T-helper 17 cell (primary cell): ENCODE measurements at places on chromosomes 7 and 10. TPM values are rescaled to one million over a fixed set of nuclear protein-coding genes. Genes with fewer than 3 reads are reported as not detected.

Gene FRMD4A
- 2.7 TPM for total RNA-seq

Gene NPC1L1
- 0.08 TPM for total RNA-seq

Gene TLX1
- total RNA-seq, result not detected

Gene OR2A1
- total RNA-seq, result not detected

Gene FFAR4
- total RNA-seq, result not detected

DNA sequence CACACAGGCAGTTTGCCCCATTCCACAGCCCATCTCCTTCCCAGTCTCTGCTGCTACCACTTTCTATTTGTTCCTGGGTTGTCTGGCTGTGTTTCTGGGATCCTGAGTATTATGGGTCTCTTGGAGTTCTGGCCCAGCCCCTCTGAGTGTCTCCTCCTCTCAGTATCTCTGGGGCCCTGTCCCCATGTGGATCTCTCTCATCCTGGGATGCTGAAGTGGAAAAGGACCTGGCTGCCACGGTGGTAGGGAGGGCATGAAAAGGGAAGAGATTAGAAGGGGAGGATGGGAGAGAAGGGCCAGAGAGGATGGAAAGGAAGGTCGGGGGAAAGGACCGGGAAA, 54.5 kb upstream of the LBX1 start:
- no peak overlapping the region for H3K27ac ChIP-seq
- peaks cover 5% of the 10 kb centered on the region for H3K36me3 ChIP-seq
- DNase-seq, result no peak

- no peak for DNase-seq
- H3K27me3 ChIP-seq, result peaks cover 62% of the 10 kb centered on the region
- H3K36me3 ChIP-seq, result peaks cover 3% of the 10 kb centered on the region
Observed at GRCh38 chr10:132943058-132943790, 854 bp upstream of the CFAP46 start.

- no peak overlapping the region for H3K4me3 ChIP-seq
- no peak overlapping the region for H3K27ac ChIP-seq
- no peaks in the 10 kb centered on the region for H3K4me1 ChIP-seq
- no peak for DNase-seq
- H3K36me3 ChIP-seq, result no peaks in the 10 kb centered on the region
- peaks cover 20% of the 10 kb centered on the region for H3K27me3 ChIP-seq
Observed at GRCh38 chr7:38685851-38686250, 54.7 kb upstream of the AMPH start.

DNA sequence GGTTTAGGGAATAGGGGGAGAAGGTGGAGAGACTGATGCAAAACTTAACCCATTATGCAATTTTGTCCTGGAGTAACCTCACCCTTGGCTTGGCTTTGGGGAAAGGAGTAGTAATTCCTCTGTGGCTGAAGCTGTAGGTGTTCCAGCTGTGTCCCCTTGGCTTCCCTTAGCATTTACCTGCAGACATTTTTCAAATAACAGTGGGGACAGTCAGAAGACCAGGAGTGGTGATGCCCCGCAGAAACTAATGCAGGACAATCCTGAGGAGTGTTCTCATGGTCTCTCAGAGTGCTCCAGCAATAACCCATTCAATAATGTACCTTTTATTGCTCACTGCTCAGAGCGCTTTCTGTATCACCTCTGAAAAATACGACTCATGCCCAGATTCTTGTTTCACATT, 282.1 kb downstream of the ZEB1 start:
- H3K36me3 ChIP-seq, result no peaks in the 10 kb centered on the region
- H3K4me1 ChIP-seq, result peaks cover 3% of the 10 kb centered on the region
- no peak overlapping the region for H3K4me3 ChIP-seq

GRCh38 chr10:44462338-44462914, 77.5 kb upstream of the CXCL12 start:
- peaks cover 12% of the 10 kb centered on the region for H3K27me3 ChIP-seq
- H3K36me3 ChIP-seq, result peaks cover 5% of the 10 kb centered on the region
- peaks cover 2% of the 10 kb centered on the region for H3K4me1 ChIP-seq
- no peak for DNase-seq
- no peak overlapping the region for H3K4me3 ChIP-seq
- no peak overlapping the region for H3K27ac ChIP-seq

- H3K36me3 ChIP-seq, result no peaks in the 10 kb centered on the region
- no peaks in the 10 kb centered on the region for H3K27me3 ChIP-seq
- peaks cover 12% of the 10 kb centered on the region for H3K4me1 ChIP-seq
- H3K4me3 ChIP-seq, result no peak overlapping the region
- DNase-seq, result no peak
Observed at GRCh38 chr10:234708-235406, 99.6 kb downstream of the ZMYND11 start.

DNA sequence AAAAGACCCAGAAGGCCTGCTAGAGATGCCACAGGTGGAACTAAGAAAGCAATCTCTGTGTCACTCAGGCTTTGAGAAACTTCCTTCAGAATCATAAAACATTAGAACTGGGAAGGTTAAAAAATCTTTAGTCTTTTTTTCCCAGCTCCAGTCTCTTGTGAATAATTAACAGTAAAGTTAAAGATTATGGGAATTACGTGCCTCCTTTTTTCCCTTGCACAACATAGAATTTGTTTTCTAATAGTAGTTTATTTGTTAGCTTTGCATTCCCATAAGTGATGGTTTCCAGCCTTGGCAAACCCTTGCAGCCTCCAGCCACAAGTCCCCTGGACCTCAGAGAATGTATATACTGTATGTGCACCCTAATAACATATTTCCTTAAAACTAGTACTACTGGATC, 128.3 kb downstream of the TPST1 start:
- H3K36me3 ChIP-seq, result peaks cover 3% of the 10 kb centered on the region
- H3K27ac ChIP-seq, result no peak overlapping the region
- H3K4me3 ChIP-seq, result no peak overlapping the region
- H3K4me1 ChIP-seq, result no peaks in the 10 kb centered on the region
- DNase-seq, result no peak

DNA sequence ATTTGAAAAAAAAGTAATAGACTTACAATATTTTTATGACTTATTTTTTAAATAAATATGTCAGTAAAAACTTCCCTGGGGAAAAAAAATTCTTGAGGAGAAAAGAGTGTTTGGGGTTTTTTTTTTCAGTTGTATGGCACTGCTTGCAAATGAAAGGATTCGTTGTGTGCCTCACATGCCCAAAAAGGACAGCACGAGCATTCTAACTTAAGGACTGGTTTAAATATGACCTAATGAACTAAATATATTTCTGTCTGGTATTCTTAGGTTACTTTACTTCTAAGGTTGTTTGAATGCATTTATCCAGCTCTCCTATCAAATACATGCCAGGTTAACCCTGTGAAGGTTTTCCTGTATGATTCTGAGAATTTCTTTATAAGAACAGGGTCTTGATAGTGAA, 988 bp upstream of the CD36 start:
- H3K36me3 ChIP-seq, result no peaks in the 10 kb centered on the region
- H3K4me1 ChIP-seq, result no peaks in the 10 kb centered on the region
- no peaks in the 10 kb centered on the region for H3K27me3 ChIP-seq
- H3K27ac ChIP-seq, result no peak overlapping the region
- no peak for DNase-seq

GRCh38 chr10:61029411-61029810, 85.4 kb upstream of the RHOBTB1 start:
- H3K27ac ChIP-seq, result no peak overlapping the region
- DNase-seq, result no peak

DNA sequence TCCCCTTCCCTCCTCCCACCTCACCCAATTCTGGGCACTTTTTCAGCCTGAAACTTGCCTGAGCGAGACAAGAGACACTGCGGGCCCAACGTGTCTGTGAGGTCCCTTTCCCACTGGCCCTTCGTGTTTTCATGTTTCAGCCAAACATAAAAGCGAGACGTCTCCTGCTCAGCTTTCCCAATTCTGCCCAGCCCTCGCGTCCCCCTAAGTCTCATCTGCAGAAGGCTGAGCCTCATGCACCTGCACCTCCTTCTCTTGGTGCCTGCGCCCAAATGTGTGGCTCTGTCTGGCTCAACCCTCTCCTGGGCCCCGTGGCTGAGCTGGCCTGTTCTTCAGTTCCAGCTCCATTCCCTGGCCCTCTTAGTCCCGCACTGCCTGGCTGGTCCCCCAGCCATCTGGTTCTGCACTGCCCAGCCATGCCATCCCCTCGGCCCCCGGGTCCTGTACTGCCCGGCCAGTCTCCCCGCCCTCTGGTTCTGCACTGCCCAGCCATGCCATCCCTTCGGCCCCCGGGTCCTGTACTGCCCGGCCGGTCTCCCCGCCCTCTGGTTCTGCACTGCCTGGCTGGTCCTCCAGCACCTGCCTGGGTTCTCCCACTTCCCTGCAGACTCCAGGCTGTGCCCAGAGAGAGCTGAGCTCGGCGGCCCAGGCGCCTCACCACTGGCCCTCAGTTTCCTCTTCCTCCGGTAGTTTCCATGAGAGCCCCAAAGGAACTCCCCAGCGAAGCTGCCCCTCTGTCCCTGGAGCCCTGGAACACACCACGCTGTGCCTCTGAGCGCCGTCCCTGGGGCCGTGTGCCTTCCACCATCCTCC, 224.1 kb downstream of the DNAJB6 start:
- H3K27ac ChIP-seq, result no peak overlapping the region
- DNase-seq, result no peak
- H3K4me1 ChIP-seq, result no peaks in the 10 kb centered on the region
- no peaks in the 10 kb centered on the region for H3K27me3 ChIP-seq
- H3K36me3 ChIP-seq, result no peaks in the 10 kb centered on the region

GRCh38 chr10:72663971-72664370, 28.0 kb upstream of the MCU start:
- peaks cover 2% of the 10 kb centered on the region for H3K36me3 ChIP-seq
- H3K4me3 ChIP-seq, result no peak overlapping the region
- no peak for DNase-seq
- peaks cover 4% of the 10 kb centered on the region for H3K27me3 ChIP-seq
- H3K4me1 ChIP-seq, result peaks cover 2% of the 10 kb centered on the region
- H3K27ac ChIP-seq, result no peak overlapping the region

GRCh38 chr10:48905311-48905710, 34.3 kb downstream of the LRRC18 start:
- H3K4me3 ChIP-seq, result no peak overlapping the region
- H3K4me1 ChIP-seq, result no peaks in the 10 kb centered on the region
- no peak for DNase-seq

- peaks cover 5% of the 10 kb centered on the region for H3K36me3 ChIP-seq
- peaks cover 53% of the 10 kb centered on the region for H3K27me3 ChIP-seq
- no peaks in the 10 kb centered on the region for H3K4me1 ChIP-seq
- H3K4me3 ChIP-seq, result no peak overlapping the region
Observed at GRCh38 chr10:86314616-86315548, 51.7 kb downstream of the GRID1 start.

- no peaks in the 10 kb centered on the region for H3K36me3 ChIP-seq
- no peaks in the 10 kb centered on the region for H3K4me1 ChIP-seq
- no peak overlapping the region for H3K4me3 ChIP-seq
- no peak overlapping the region for H3K27ac ChIP-seq
- no peaks in the 10 kb centered on the region for H3K27me3 ChIP-seq
- DNase-seq, result no peak
Observed at GRCh38 chr10:14748441-14748840, 26.3 kb downstream of the FAM107B start.

DNA sequence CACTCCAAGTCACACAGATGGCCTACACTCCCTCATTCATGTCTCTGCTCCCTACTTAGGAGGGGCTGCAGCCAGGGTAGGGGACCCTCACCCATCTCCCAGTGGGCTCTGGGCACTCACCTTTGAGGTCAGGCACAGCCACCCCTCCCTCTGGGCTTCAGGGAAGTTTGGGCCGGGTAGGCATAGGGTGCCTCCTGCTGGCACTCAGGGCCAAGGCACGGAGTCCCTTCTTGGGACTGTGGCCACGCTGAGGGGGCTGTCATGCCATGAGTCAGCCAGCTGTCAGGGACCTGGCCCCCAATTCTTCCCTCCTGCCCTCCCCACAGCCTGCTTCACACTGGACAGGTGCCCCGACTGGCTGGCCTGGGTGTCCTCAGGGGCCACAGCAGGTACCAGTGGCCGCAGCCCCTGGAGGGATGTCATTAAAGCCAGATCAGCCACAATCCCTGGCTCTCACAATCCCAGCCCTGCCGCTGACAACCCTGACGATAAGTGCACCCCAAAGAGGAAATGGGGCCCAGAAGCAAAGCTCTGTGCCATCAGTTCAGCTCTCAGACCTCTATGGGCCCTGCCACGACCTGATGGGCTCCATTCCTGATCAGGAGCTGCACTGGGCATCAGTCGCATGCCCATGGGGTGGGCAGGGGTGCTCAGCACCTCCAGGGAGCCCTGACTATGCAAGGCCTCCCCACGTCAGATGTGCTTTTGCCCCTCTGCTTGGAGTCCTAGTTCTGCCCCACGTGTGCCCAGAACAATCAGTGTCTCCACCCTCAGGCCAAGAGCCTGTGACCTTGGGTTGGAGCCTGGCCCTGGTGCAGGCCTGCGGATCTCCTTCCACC, 34.1 kb upstream of the RET start:
- H3K4me1 ChIP-seq, result peaks cover 3% of the 10 kb centered on the region
- peaks cover 25% of the 10 kb centered on the region for H3K27me3 ChIP-seq
- H3K27ac ChIP-seq, result no peak overlapping the region
- DNase-seq, result no peak

- H3K27ac ChIP-seq, result peak overlapping the region; percentile 96
- peak; percentile 55 for DNase-seq
- peak overlapping the region; percentile 89 for H3K4me3 ChIP-seq
- H3K27me3 ChIP-seq, result peaks cover 6% of the 10 kb centered on the region
Observed at GRCh38 chr7:50206453-50207250, 97.9 kb upstream of the IKZF1 start.

DNA sequence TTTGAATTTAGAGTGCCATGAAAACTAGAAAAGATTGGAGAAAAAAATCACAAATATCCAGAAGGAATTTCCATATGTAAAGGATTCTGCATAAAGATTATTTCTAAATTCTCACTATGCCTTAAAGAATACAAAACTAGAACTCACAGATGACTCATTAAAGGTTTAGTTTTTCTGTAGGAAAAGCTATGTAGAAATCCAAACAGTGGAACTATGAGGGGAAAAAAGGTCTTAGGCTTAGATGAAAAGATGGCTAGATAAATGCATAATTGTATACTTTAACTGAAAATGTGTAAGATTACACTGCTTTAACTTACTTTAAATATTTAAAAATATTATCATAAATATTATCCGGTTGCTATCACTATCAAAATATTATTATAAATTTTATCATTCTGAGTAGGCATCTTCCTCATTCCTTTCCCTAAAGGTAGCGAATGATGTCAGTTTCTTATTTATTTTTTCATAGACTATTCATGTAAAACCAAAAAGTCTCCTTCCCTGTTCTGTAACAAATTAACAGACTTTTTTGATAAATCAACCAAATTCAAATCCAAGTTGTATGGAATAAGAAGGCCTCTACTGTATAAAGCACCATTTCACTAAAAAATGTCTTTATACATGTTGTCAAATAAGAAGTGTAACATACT, 69.1 kb upstream of the COMTD1 start:
- no peak overlapping the region for H3K27ac ChIP-seq
- no peaks in the 10 kb centered on the region for H3K27me3 ChIP-seq
- DNase-seq, result no peak
- H3K4me1 ChIP-seq, result peaks cover 3% of the 10 kb centered on the region
- no peak overlapping the region for H3K4me3 ChIP-seq
- H3K36me3 ChIP-seq, result peaks cover 11% of the 10 kb centered on the region

GRCh38 chr7:100745184-100745583, 11.8 kb downstream of the ZAN start:
- H3K4me3 ChIP-seq, result peak overlapping the region; percentile 77
- DNase-seq, result no peak
- peak overlapping the region; percentile 49 for H3K27ac ChIP-seq
- peaks cover 2% of the 10 kb centered on the region for H3K36me3 ChIP-seq
- H3K27me3 ChIP-seq, result peaks cover 37% of the 10 kb centered on the region
- H3K4me1 ChIP-seq, result peaks cover 4% of the 10 kb centered on the region
